AML-193 (cell line): ENCODE measurements at places on chromosomes 2 and 18.

DNA sequence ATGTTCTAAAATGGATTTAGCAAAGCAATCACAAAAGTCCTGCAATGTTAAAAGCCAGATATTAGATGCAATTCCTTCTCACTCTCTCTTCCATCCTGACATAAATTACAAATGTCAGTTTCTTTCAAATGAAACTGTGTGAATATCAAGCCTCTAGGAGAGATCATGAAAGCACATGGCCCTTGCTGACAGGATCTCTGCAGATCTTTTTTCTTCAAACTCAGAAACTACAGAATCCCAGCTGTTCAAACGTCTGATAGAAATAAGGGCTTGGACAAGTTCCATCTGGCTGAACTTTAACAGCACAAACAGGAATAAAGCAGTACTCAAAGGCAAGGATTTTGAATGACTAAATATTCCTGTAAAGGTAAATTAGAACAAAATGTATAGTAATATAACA is 47.6 kb downstream of the PDE1A start:
- DNase-seq: no peak

DNA sequence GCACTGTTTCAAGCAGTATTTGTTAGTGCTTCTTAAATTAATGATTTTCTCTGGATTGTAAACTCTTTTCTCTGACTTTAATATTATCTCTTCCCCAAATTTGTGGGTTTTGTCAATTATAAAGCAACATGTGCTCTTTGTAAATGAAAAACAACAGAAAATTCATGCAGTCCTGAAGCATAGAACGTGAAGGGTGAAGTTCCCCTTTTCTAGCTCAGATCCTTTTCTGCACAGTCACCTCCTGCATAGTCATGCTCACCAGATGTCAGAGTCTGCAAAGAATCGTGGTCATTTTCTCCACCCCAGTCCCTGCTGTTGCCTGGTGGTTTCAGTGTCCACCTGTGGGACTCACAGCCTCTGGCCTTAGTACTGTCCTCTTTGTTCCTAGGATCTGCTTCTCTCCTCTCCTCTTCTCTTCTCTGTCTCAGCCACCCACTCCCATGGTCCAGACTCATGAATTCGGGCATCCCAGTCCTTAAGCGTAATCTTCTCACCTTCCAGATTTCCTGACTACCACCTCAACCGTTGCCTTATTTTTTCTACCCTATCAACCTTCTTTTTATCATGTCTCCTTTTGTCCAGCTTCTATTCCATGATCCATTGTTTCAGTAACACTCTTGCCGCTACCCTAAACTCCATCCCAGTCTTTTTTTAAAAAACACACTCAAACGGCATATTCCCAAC is 229.1 kb downstream of the RTP5 start:
- DNase-seq: peak; percentile 87

DNA sequence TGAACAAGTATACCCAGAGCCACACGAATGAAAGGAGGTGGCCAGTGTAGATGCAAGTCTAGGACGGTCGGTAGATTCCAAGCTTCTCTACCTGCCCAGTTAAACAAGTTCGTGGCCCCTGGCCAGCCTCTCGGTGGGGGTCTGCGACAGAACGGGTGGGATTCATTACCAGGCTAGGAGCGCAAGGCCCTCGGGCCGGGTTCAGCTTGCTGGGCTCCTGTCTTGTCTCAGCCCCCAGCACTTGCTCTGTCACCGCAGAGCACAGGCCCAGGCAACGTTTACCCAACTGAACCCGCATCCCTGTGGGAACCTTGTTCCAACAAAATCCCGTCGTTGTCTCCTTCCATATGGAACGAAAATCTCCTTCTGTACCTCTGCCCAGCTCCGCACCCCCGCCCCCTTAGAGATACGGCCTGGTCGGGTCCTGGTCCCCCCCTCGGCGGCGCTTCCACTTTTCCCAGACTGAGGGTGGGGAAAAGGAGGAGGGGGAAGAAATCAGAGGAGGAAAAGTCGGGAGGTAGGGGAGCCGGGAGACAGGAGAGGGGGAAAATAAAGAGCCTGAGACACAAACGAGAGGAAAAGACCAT is 1.9 kb upstream of the EMX1 start:
- no peak for DNase-seq

DNA sequence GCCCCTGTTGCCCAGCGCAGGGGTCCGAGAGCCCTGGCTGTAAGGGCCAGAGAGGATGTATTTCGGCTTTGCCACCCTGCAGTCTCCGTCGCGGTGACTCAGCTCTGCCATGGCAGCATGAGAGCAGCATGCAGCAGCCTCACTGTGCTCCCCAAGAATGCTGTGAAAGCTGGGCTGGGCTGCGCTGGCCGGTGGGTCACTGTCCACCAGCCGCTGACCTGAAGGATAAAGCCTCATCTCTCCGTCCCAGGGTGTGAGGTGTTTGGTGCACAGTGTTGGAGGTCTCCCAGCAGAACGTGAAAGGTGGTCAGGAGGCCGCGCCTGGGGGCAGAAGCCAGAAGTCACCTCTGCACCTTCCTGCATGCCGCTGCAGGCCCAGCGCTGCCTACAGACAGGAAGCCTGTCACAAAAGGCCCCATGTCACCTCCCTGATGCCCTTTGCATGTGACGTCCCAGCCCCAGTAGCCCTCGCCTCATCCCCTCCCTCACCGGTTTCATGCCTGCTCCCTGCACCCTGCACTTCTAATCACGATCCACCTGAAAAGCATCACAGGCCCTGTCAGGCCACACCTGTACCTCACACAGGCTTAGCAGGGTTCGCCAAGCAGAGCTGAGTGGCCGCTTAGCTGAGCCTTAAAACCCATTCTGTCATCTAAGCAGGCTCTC is 342.1 kb downstream of the EIPR1 start:
- DNase-seq: no peak

DNA sequence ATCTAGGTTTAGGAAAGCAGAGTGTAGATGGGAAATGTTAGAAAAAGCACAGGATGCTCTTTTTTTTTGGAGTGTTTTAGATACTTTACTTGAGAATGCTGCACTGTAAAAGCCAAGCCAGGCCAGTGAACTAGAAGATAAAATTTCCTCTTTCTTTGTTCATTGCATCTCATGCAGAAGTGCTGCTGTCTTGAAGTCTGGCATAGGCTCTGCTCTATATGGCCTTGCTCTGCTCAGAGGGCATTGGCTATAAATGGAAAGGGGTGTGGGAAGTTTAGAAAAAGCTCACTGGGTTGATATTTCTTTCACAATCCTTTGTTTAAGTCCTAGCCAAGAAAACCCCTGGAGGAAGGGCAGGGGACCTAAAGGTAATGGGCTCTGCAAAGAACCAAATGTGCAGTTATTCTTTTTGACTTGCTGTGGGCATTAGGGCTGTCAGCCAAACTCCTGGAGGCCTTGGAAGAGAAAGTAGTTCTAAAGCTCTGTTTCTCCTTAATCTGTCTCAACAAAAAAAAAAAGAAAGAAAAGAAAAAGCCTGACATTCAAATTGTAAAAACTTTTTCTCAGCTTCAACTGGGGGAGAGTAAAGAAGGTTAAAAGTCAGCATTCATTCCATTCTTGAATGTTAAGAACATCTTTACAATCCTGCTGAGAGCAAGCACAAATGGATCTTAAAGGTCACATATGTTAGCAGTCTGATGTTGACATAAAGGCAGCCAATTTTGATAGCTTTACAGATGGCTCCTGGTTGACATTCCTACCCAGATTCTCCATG is 338.3 kb downstream of the GULP1 start:
- no peak for DNase-seq

DNA sequence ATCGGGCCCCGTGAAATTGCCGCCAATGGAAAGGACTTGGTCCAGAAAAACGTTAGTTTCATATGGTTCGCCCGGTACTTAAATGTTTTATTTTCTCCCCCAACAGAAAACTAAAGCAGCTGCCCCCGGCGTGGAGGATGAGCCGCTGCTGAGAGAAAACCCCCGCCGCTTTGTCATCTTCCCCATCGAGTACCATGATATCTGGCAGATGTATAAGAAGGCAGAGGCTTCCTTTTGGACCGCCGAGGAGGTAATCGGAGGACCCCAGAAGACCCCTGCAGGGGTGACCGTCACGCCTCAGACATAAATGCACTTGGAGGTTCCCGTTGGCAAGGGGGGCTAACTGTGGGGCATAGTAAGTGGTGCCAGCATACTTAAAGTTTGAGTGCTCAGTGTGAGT is 742 bp downstream of the RRM2 start:
- no peak for DNase-seq

GRCh38 chr2:241161646-241162281 is 11.5 kb downstream of the PPP1R7 start:
- no peak for DNase-seq

DNA sequence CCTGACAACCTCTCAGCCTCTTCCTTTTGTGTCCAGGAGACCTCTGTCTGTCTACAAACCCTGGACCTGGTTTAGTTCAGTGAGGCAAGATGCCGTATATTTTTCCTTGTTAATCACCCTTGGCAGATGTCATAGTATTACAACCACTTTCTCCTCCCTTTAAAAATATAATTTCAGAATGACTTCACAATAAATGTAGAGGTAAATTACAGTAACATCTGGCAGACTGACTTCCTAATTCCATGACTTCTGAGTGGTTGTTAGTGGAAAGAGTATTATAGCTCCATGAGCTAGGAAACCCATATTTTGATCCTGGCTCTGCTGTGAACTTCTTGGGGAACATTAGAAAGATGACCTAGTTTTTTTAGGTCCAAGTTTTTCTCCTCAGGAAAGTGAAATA is 39.5 kb downstream of the SPATS2L start:
- no peak for DNase-seq

- DNase-seq: peak; percentile 62
These were observed 26.9 kb downstream of the C18orf63 start for GRCh38 chr18:74342416-74343043.

- DNase-seq: no peak
These were observed 114.4 kb upstream of the HAAO start for GRCh38 chr2:42906557-42907411.

DNA sequence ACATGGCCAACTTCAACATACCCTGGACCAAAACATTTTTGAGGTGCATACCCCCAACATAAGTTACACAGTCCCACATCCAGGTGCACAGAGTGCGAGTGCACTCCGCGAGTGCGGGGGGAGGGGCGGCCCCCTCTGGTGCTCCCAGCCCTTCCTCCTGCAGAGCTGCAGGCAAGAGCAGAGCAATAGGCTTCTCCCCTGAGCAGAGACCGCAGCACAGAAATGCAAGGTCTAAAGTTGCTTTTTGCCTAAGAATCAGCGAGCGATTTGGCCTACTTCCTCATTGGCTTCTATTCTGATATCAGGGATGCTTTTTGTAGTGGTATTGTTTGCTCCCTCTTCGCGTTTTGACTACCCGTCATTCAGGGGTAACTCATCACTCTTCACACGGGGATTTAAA is 40.6 kb downstream of the BOLA3 start:
- DNase-seq: no peak

- DNase-seq: no peak
These were observed 68.4 kb upstream of the MSH2 start for GRCh38 chr2:47334356-47335136.

GRCh38 chr18:35231052-35231451 is 9.8 kb upstream of the ZNF397 start:
- peak; percentile 79 for DNase-seq

DNA sequence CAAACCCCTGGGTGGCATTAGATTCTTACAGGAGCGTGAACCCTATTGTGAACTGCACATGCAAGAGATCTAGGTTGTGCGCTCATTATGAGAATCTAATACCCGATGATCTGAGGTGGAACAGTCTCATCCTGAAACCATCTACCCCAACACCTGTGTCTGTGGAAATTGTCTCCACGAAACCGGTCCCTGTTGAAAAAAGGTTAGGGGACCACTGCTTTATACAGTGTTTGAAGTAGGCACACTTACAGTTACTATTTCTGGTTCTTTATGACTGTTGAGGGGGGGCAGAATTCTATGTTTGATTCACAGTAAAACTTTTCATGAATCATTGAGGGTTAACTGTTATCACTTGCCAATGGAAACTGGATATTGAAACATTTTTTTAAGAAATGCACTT is 72.0 kb downstream of the RIF1 start:
- DNase-seq: no peak

GRCh38 chr18:76588601-76589226 is 93.7 kb upstream of the ZNF516 start:
- DNase-seq: no peak

DNA sequence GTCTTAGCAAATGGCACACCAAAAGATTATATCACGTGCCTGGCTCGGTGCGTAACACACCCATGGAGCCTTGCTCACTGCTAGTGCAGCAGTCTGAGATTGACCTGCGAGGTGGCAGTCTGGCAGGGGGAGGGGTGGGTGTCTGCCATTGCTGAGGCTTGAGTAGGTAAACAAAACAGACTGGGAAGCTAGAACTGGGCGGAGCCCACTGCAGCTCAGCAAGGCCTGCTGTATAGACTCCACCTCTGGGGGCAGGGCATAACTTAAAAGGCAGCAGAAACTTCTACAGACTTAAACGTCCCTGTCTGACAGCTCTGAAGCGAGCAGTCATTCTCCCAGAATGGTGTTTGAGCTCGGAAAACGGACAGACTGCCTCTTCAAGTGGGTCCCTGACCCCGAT is 55.9 kb upstream of the FSHR start:
- DNase-seq: no peak

DNA sequence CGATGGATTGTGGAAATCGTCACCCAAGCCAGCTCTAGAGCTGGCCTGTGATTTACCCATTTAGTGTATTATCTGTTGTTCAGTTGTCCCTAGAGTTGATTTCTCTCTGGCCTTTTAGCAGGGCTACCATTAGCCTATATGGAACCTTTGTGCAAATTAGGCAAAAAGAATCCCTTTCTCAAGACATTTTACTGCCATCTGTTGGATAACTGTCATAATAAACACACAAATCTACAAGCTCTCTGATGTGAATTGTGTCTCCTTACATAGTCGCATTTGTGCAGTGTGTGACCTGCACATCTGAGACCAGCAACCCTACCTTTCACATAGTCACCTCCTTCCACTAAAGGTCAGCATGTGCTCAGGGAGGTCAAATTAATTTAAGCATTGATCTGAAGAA is 34.0 kb downstream of the LOXHD1 start:
- DNase-seq: peak; percentile 49

GRCh38 chr2:58543442-58543841 is 302.3 kb upstream of the FANCL start:
- DNase-seq: no peak
